ENCODE measurements at places on chromosomes 4 and X.

GRCh38 chrX:105845631-105846030 lies 23.3 kb downstream of the NRK start:
- no peak overlapping the region for H3K4me3 ChIP-seq
- DNase-seq: no peak
- no peaks in the 10 kb centered on the region for H3K36me3 ChIP-seq
- H3K4me1 ChIP-seq: no peaks in the 10 kb centered on the region

- H3K4me3 ChIP-seq: no peak overlapping the region
- DNase-seq: no peak
- no peaks in the 10 kb centered on the region for H3K4me1 ChIP-seq
- no peak overlapping the region for H3K27ac ChIP-seq
- no peaks in the 10 kb centered on the region for H3K27me3 ChIP-seq
Observed at GRCh38 chrX:101986586-101986985, 54.8 kb upstream of the ZMAT1 start.

GRCh38 chr4:116561768-116562167 lies 523.6 kb downstream of the TRAM1L1 start:
- no peaks in the 10 kb centered on the region for H3K36me3 ChIP-seq
- no peaks in the 10 kb centered on the region for H3K4me1 ChIP-seq
- no peak overlapping the region for H3K4me3 ChIP-seq
- DNase-seq: no peak

DNA sequence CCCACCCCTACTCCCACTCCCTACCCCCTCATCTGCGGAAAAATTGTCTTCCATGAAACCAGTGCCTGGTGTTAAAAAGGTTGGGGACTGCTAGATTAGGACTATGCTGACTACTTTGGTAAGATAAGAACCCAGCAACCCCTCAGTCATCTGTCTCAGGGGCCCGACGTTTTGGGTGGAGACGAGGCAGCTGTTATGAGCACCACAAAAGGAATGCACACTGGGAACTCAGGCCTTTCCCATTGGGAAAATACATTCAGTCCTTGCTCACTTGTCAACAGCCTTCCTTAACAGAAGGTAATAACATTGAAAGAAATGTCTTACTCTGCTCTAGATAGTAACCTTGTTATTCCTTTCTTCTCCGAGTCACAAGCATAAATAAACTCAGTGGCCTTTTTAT lies 310.8 kb downstream of the AFF2 start:
- H3K4me3 ChIP-seq: no peak overlapping the region
- no peaks in the 10 kb centered on the region for H3K4me1 ChIP-seq
- no peaks in the 10 kb centered on the region for H3K36me3 ChIP-seq
- H3K27ac ChIP-seq: no peak overlapping the region
- no peaks in the 10 kb centered on the region for H3K27me3 ChIP-seq
- DNase-seq: no peak

- DNase-seq: no peak
- no peaks in the 10 kb centered on the region for H3K4me1 ChIP-seq
- no peaks in the 10 kb centered on the region for H3K36me3 ChIP-seq
- H3K27me3 ChIP-seq: no peaks in the 10 kb centered on the region
Observed at GRCh38 chr4:90145319-90145718, 18.1 kb downstream of the CCSER1 start.

DNA sequence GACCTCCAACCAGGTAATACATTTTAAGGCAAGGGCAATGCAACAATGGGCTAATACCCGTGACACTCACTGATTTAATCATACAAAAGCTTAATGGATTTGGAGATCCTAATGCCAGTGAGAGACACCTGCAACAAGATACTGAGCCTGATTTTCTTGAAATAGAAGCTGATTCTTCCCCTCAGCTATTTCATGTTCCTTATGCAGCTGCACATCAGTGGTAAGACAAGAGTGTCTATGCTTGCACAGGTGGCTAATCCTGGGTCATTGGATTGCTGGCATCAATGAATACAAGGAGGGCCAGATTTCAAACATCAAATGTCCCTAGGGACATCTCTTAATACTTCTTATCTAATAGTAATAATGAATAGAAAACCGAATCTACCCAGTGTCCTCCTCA lies 139.7 kb downstream of the PPARGC1A start:
- H3K4me3 ChIP-seq: no peak overlapping the region
- no peaks in the 10 kb centered on the region for H3K27me3 ChIP-seq
- H3K27ac ChIP-seq: no peak overlapping the region
- H3K4me1 ChIP-seq: no peaks in the 10 kb centered on the region
- DNase-seq: no peak

DNA sequence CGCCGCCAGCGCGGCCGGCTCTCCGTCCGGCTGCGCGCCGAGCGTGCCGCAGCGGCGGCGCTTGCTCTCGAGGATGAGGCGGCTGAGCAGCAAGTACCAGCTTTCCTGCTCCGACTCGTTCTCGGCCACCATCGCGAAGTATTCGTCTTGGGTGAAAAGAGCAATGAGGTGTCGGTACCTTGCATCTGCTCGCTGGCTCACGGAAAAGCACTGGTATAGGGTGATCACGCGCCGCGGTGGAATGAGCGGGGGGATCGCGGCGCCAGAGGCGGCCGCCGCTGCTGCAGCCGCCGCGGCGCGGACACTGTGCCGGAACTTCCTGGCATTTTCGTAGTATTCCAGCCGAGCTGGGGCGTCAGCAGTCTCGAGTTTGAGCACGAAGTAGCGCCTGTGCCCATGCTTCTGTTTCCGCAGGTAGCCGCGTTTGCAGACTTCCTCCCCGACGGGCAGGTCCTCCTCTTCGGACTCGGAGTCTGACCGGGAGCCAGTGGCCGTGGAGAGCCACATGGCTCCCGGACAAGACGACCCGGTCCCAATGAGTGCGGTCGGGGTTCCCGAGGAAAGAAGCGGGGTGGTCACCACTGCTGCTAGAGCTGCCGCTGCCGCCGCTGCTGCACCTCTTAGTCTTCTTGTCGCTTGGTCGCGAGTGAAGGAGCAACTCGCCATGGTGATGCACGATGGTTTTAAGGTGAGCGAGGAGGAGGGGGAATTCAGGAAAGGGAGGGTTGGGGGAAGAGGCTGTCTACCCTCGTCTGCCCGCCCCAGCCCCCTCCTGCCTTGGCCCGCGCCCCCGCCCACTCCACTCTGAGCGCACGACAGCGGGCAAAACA lies 469 bp downstream of the IRS4 start:
- H3K4me3 ChIP-seq: no peak overlapping the region
- no peak for DNase-seq
- no peaks in the 10 kb centered on the region for H3K36me3 ChIP-seq
- no peak overlapping the region for H3K27ac ChIP-seq

DNA sequence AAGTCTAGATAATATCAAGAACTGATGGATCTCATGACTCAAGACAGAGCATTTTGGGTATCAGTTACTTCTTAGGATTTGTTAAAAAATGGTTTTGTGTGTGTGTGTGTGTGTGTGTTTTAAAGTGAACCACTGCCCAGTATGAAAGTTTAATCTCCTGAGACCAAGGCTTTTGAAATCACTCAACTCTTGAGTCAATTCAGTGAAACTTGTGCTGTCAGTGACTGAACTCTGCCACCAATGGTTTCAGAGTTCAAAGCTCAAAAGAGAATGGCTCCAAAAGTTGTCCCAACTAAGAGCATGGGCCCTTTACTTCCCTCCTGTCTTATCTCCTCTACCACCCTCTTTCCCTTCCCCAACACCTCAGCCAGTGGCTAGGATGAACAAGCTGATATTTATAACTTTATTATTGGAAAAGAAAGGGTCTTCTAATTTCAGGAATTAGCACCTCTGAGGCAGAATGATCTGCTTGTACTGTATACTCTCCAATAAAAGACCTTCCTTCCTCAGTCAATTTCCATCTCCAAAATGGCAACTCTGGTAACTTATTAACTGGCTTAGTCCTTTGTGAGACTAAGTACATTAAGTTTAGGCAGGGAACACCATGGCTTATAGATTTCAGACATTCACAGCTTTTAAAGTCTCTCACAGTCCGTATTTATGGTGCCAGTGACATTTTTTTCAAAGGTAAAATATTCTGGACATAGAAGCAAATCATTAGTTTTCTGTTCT lies 152.2 kb downstream of the REPS2 start:
- no peak for DNase-seq
- H3K4me3 ChIP-seq: no peak overlapping the region
- H3K27ac ChIP-seq: no peak overlapping the region
- H3K36me3 ChIP-seq: no peaks in the 10 kb centered on the region
- peaks cover 13% of the 10 kb centered on the region for H3K27me3 ChIP-seq

DNA sequence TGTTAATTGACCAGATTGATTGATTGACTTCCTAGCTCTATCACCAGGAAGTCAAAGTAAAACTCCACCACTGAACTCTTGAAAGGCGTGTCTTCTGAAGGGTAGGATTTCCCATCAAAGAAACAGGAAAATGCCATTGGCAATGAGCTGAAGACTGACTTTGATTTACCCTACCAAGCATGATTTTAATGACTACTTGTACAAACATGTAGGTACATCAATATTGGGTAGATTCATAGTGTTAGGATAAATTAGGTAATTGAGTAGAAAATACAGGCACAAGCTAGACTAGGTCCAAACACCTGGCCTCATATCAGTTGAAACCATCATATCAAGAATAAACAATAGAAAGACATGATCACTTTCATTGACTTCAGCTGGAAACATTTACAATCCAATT lies 53.2 kb upstream of the ATXN3L start:
- no peaks in the 10 kb centered on the region for H3K27me3 ChIP-seq
- DNase-seq: no peak
- H3K4me1 ChIP-seq: peaks cover 4% of the 10 kb centered on the region
- H3K36me3 ChIP-seq: peaks cover 2% of the 10 kb centered on the region

DNA sequence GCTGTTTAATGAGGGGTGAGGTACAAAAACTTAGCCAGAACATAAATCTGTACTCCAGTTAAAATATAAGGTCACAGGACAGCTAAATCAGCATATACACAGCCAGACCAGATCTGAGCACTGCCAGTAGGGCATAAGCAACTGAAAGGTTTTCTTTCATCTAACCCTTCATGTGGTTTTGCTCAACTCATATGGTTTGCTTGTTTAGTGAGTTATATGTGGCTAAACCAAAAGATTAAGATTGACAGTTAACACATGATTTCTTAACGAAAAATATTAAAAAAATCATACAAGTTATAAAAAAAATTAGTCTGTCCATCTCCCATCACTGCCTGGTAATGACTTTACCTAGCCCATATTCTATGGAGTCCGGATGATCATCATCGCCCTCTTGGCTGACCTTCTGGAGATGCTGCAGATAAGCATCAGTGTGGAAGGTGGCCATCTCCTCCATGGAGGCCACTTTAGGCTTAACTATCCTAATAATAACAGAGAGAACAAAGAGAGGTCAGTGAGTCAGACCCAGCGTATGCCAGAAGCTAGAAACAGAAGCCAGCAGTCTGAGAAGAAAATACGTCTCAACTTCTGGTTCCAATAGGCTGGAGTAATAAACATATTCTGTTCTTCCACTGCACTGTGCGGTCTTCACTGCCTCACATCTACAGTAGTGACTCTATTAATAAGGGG lies 4.1 kb downstream of the HDAC8 start:
- peaks cover 19% of the 10 kb centered on the region for H3K36me3 ChIP-seq
- no peak overlapping the region for H3K4me3 ChIP-seq
- no peaks in the 10 kb centered on the region for H3K27me3 ChIP-seq
- peaks cover 6% of the 10 kb centered on the region for H3K4me1 ChIP-seq

DNA sequence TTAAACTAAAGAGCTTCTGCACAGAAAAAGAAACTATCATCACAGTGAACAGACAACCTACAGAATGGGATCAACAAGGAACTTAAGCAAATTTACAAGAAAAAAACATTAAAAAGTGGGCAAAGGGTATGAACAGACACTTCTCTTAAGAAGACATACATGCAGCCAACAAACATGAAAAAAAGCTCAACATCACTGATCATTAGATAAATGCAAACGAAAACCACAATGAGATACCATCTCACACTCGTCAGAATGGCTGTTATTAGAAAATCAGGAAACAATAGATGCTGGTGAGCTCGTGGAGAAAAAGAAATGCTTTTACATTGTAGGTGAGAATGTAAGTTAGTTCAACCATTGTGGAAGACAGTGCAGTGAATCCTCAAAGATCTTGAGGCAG lies 27.8 kb downstream of the PAPSS1 start:
- H3K4me3 ChIP-seq: no peak overlapping the region
- DNase-seq: no peak
- H3K27ac ChIP-seq: no peak overlapping the region
- H3K4me1 ChIP-seq: peaks cover 15% of the 10 kb centered on the region

DNA sequence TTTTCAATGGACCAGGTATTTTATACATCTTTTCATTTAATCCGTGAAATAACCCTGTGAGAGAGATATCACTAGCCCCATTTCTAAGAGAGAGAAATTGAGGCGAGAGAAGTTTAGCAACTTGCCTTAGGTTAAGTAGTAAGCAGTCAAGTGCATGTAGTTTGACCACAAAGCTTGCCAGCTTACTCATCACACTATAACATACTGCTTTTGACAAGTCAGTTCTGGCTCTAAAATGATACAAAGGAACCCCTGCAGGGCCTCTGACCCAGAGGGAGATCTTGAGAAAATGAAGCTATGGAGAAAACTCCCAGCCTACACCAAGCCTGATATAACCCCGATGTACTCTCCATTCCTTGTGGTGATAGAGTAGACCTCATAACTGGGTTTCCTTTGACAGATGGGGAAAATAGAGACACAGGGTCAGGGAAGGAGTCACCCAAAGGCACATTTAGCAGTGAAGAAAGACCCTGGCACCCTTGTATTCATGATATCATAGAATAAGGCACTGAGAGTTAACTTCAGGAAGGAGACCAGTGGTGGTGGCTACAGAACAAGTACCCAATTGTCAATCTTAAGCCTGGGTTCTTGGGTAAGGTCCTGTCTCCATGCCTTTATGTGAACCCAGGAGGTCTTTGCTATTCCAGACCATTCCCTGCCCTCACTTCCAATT lies 60.2 kb upstream of the MSN start:
- peaks cover 58% of the 10 kb centered on the region for H3K4me1 ChIP-seq
- H3K4me3 ChIP-seq: no peak overlapping the region
- no peaks in the 10 kb centered on the region for H3K27me3 ChIP-seq

- H3K4me3 ChIP-seq: no peak overlapping the region
- H3K4me1 ChIP-seq: no peaks in the 10 kb centered on the region
- DNase-seq: no peak
- H3K36me3 ChIP-seq: no peaks in the 10 kb centered on the region
- H3K27ac ChIP-seq: no peak overlapping the region
Observed at GRCh38 chrX:11374570-11374969, 81.4 kb downstream of the AMELX start.

DNA sequence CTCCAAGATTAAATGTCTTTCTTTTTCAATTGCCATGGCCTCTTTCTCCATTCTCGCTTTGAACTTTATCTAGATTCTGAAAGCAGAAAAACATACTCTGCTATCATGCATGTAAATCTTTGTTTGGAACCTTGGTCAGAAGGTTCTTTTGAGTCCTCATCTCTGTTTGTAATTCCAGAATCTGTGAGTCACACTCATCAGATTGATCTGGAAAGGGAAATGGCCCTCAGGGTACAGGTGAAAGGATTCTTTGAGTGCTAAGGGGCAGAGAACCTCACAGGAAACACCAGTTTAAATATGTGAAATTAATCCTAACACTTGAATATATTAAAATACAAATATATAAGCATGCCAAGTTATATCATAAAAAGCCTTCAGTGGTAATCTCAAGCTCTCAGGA lies 211.0 kb upstream of the ADGRL3 start:
- no peaks in the 10 kb centered on the region for H3K27me3 ChIP-seq
- H3K36me3 ChIP-seq: no peaks in the 10 kb centered on the region
- no peak overlapping the region for H3K27ac ChIP-seq
- no peak overlapping the region for H3K4me3 ChIP-seq
- no peak for DNase-seq
- no peaks in the 10 kb centered on the region for H3K4me1 ChIP-seq
